ENCODE measurements at places on chromosomes 6 and 20.

DNA sequence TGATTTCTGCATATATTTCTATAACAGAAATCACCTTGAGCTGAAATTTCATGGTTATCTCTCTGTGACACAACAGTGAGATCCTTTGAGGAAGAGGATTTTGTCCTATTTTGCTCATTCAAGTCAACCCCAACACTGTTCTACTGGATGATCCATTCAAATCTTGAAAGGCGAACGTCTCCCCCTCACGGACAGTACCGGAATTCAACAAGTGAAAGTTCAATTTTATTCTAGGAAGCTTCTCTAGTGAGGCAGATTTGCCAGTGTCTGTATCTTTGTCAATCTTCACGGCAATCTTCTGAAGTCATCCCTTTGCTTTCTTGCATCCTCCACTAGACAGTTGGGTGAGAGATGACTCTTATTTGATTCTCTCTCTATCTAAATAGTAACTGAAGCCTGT lies 91.7 kb upstream of the PDE7B start:
- DNase-seq: no peak

DNA sequence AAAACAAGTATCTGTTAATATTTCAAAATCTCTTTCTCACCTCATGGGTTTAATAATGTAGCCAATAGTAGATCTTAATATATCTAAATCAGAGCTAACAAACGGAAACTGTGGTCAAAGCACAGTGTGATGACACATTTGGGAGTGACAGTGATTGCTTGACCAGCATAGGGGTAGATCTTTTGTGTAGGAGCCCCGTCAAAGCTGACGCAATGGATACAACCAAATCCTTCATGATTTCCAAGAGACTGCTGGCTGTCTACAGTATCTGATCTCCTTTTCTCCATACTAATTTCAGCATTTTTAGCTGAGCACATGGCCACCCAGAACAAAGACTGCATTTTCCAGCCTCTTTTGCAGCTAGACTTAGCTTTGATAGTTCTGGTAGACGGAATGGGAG lies 299.3 kb upstream of the ECI2 start:
- no peak for DNase-seq

GRCh38 chr20:62524505-62524911 lies 48.7 kb upstream of the GATA5 start:
- DNase-seq: no peak

GRCh38 chr20:38221119-38221589 lies 39.4 kb downstream of the KIAA1755 start:
- DNase-seq: no peak

DNA sequence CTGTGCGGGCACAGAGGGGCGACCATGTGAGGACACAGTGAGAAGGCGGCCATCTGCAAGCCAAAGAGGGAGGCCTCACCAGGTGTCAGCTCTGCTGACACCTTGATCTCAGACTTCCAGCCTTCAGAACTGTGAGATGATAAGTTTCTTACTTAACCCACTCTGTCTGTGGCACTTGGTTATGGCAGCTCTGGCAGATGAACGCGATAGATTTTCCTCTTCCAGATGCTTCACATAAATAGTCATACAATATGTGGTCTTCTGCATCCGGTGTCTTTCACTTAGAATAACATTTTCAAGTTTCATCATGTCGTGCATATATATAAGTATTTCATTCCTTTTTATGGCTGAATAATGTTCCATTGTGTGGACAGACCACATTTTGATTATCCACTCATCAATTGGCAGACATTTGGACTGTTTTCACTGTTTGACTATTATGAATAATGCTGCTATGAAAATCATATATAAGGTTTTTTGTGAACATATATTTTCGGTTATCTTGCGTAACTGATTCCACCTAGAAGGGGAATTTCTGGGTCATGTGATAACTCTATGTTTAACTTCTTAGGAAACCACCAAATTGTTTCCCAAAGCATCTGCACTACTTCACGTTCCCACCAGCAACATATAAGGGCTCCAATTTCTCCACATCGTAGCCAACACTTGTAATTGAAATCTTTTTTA lies 30.2 kb downstream of the PRR18 start:
- no peak for DNase-seq

GRCh38 chr6:120447605-120448004 lies 886.7 kb downstream of the TBC1D32 start:
- no peak for DNase-seq

DNA sequence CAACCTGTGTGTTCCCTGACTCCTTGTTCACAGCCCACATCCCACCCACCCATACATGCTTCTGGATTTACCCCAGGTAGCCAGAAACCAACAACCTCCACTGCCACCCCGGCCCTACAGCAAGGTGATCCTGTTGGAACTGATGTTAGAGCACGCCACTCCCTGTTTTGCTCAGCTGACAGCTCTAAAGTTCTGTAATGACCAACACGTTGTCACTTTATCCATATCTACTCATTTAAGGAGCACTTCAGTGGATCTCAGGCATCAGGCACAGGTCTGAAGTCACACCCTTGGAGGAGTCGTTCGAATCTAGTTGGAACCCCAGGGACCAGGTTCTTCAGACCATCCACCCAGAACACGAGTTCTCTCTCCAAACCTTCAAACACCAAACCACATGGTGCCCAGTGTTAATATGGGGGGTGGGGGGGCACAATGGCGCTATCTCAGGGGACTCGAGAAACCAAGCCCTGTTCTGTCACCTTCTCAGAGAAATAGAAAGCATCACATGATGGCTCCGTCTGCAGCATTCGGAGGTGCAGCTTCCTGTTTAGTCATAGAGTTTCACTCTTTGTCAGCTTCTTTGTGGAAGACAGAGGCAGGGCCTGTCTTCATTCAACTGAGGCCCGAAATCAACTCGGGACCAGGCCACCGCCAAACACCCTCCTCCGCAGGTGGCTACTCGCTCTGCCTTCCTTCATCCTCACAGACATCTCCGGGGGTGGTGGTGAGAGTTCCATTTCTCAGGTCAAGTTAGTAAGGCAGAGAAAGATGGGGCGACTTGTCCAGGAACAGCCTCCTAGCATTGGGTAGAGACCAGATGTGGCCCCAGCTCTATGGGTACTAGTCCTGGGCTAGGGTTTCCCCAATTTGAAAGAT lies 142.2 kb downstream of the NFATC2 start:
- DNase-seq: no peak

DNA sequence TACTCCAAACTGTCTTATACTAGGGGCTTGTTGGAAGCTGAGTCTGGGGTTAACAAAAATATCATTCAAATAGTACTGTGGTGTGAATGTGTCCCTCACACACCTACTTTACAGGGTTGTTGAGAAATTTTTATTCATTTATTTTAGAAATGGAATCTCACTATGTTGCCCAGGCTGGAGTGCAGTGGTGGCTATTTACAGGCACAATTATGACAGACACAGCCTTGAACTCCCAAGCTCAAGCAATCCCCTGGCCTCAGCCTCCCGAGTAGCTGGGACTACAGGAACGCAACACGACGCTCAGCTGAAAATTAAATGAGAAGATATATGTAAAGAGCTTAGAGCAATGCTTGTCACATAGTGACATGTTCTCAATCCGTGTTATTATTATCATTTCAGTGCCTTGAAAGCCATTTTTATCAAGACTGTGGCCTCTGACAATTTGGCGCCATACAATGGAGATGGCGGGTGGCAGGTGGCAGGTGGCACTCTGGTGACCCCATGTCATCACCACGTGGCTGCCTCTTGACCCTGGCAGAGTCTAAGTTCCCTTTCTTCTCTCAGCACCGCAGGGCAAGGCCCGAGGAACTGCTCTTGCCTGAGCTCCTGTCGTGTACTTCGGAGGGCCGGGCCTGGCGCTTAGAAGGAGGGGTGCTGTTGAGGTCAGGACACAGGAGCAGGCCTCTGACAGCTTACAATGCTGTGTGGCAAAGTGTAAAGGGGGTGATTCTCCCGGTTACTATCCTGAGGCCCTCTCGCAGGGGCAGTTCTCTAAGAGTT lies 64.5 kb downstream of the STX11 start:
- no peak for DNase-seq

GRCh38 chr20:1392443-1392692 lies 486 bp downstream of the FKBP1A start:
- DNase-seq: no peak

- no peak for DNase-seq
These were observed 400.1 kb downstream of the NKAIN2 start for GRCh38 chr6:124203812-124204167.

- no peak for DNase-seq
These were observed 59.4 kb upstream of the SLC35B3 start for GRCh38 chr6:8494730-8495129.

DNA sequence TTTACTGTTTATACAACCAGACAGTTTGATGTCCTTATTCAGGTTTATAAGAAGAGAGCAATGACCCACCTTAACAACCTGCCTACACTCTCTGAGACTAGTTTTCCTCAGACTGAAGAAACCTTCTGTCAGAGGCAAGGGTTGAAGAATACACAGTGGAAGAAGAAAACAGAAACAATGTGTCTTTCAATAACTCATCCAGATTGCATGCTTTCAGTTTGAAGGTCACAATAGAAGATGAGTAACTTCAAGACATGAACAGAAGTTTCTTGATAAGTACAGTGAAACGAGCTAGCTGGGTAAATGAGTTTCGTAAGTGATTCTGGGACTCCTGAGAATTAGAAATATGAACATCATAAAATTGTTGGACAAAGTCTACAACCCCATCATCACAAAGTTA lies 141.7 kb downstream of the STXBP5 start:
- no peak for DNase-seq

DNA sequence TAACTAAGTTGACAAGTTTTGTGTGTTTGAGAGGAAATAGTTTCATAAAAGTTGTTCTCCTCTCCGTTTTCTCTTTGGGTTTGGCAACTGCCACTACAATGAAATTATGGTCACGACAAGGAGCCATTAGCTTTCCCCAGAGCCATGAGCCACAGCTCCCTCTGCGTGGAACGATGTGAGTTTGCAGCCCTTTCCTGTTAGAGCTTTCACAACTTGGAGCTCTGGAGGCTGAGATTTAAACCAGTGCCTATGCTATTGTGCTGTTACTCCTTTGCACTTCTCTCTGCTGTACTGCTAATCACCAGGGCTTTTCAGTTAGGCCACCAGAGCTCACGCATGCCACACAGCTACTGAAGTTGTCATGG lies 29.3 kb upstream of the TXNDC5 start:
- DNase-seq: no peak

DNA sequence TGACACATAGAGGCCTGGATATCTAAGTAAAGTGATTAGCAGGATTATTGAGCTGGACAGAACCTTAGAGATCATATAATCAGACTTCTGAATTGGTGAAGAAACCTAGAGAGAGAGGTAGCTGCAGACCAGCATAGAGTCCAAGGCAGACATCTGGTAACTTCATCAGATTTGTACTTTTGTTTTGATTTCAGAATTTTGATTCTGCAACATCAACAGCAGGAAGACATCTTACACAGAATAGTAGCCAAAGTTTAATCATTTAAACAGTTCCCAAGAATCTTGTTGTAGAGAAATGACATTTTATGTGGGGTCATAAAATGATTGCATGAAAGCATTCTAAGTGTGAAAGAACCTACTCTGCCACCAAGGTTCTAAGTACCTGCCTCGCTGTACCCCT lies 39.4 kb downstream of the RPRD1B start:
- DNase-seq: no peak

DNA sequence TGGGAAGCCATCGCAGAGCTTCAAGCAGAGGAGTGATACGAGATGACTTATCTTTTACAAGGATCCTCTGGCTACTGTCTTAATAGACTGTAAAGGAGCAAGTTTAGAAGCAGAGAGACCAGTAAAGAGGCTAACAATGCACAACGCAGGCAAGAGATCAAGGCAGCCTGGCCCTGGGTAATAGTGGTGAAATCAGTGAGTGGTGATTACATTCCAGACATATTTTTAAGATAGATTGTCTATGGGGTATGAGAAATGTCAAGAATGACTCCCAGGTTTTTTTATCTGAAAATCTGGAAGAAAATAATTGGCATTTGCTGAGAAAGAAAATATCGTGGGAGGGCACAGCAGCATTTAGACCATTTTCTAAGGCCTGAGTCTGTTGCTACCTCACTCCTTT lies 213.6 kb upstream of the HTR1E start:
- no peak for DNase-seq

DNA sequence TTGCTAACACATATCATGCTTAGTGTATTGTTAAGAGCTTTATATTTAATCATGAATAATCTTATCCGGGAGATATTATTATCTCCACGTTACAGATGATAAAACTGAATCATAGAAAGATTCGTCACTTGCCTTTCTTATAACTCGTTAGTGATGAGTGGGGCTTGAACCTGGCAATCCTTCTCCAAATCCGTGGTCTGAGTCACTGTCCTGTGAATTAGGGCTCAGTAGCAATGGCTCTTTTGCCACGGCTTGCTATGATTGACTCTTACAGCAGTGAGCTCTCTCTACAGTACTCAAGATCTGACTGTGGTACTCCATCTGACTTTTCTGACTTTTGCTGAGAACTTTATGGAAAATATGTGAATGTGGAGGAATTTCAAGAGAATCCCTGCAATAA lies 246.9 kb downstream of the PACRG start:
- DNase-seq: no peak

DNA sequence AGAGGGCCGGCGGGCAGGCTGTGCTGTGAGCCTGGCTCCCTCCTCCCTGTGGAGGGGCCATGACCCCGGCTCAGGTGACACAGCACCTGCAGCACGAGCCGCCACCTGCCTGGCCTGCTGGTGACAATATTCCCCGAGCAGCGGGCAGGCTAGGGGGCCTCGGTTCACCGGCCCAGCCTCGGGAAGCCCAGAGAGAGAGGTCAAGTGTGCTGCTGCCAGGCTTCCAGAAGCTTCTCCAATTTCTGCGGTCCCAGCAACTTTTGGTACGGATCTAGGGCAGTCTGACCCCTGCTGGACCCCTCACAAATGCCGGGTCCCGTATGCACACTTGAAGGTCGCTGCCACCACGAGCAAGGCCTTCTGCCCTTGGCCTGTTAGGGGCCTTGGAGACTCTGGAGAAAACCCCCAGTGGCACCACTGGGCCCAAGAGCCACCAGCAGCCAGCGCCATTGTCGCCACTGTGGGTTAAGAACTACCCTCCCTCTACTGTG lies 38.6 kb upstream of the NOL4L start:
- DNase-seq: no peak

DNA sequence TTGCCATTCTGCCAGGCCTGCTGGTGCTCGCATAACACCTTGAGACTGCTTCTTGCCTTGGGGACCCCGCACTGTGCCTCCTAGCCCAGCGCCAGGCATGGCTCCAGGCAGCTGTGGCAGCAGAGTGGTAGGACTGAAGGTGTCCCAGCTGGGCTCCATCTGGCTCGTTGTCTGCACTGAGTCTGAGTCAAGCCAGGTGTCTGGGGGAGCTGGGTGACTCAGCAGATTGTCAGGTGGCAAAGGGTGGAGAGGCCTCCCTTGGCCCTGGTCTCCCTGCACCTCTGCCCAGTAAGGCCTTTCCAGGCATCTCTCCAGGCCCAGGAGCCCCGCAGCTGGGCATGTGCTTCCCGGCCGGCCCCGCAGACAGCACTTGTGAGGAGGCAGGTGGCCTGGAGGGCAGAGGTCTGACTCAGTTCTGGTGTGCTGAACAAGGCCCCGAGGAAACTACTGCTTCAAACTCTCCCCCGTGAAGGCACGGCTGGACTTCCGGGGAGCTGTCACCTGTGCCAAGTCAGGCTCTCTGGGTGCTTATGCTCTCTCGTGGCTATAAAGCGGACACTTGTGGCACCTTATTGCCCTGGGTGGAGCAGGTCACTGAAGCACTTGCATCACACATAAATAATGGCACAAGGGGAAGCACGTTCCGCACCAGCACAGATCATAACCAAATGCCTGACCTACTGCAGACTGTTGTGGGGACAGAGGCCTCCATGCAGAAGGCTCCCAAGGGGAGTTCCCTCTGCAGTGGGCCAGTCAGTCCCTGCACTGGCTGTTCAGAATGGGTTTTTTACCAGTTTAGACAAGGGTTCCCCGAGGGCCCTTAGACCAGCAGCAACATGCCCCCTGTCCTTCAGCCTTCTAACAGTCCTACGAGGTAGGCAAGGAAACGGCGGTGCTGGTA lies 27.5 kb downstream of the FOXC1 start:
- no peak for DNase-seq
